ENCODE measurements at places on chromosomes 7 and 10. TPM values are rescaled to one million over a fixed set of nuclear protein-coding genes. Genes with fewer than 3 reads are reported as not detected.

AOC1 gene
- total RNA-seq = not detected

IL2RA gene
- total RNA-seq = not detected

EIF4H gene
- total RNA-seq = 223 TPM

VWC2 gene
- not detected for total RNA-seq

ZNF503 gene
- 3.7 TPM for total RNA-seq

PTPN20 gene
- not detected for total RNA-seq

OR2A12 gene
- not detected for total RNA-seq

ALOX5 gene
- total RNA-seq = 0.60 TPM

MGAM2 gene
- total RNA-seq = not detected

ACBD7 gene
- total RNA-seq = 1.7 TPM

ADRB1 gene
- total RNA-seq = 1.1 TPM

Measured in H4 (cell line).